HT1080 (cell line): ENCODE measurements at places on chromosomes 4 and X.

DNA sequence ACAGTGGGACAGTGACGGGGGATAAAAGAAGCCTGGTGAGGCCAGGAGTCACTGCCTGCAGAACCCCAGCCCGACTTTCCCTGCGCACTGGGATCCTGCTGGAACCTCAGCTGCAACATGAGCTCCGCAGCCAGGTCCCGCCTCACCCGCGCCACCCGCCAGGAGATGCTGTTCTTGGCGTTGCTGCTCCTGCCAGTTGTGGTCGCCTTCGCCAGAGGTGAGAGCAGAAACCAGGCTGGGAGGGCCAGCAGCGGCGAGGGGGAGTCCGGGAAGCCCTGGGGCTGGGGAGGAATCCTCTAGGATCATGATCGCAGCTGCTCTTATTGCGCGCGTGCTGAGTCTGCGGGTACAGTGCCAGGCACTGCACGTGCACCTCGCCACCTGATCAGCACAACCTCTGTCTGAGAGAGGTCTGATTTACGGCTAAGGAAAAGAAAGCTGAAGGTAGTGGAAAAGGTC lies at the start of gene PF4V1:
Gene PF4V1, plus strand, starts transcription at position 51 of the 459 bp plus-strand sequence. Its CDS starts 67 bp downstream, at position 118.
- DNase-seq = no peak

DNA sequence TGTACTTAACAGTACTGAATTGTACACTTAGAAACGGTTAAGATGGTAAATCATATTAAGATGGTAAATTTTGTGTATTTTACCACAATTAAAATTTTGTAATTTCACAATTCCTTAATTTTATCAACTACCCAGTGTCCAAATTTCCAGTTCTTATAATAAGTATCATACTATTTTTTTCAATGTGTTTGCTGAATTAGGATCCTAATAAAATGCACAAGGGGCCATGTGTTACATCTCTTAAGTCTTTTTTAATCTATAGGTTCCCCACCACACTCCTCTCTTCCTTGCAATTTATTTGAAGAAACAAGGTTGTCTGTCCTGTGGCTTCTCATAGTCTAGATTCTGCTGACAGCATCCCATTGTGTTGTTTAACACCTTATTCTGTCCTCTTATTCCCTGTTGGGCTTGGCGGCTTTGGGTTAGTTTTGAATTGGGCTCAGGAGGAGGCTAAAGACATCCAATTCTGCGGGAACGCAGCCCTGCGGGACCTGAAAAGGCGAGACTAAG lies 533 bp upstream of the SYAP1 start:
- DNase-seq = no peak

DNA sequence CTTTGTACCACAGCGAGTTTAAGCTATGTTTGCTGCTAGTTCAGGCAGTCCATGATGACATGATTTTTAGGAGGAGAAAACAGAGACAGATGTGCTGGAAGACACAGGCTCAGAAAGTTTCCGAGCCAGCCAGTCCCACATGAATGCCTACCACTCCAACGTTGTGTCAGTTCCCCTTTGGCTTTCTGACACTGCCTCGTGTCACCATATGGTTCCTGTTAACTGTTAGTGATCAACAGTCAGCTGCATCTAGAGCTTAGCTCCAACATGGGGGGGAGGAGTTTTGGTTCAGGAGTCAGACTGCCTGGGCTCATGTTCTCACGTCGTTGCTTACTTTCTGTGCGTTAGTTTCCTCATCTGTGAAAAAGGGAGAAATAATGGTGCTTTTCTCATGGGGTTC lies 343.7 kb downstream of the MID1IP1 start:
- DNase-seq = no peak

DNA sequence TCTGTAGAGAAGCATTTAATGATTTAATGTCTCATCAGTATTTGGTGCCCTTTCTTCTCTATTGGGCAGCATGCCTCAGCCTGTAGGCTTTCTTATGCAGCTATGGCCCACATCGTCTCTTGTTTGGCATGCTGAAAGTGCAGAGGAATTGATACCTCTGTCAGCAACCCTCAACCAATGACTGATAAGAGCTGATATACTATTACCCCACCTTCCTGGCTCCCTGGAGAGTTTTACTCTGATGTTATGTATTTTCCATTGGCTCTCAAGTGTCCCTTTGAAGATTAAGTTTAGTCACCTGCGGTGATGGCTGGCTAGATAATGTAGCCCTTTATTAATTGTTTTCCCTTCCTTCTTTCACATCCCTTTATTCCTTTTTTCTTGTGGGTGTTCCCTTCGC lies 41.2 kb upstream of the PDHA2 start:
- DNase-seq = no peak

DNA sequence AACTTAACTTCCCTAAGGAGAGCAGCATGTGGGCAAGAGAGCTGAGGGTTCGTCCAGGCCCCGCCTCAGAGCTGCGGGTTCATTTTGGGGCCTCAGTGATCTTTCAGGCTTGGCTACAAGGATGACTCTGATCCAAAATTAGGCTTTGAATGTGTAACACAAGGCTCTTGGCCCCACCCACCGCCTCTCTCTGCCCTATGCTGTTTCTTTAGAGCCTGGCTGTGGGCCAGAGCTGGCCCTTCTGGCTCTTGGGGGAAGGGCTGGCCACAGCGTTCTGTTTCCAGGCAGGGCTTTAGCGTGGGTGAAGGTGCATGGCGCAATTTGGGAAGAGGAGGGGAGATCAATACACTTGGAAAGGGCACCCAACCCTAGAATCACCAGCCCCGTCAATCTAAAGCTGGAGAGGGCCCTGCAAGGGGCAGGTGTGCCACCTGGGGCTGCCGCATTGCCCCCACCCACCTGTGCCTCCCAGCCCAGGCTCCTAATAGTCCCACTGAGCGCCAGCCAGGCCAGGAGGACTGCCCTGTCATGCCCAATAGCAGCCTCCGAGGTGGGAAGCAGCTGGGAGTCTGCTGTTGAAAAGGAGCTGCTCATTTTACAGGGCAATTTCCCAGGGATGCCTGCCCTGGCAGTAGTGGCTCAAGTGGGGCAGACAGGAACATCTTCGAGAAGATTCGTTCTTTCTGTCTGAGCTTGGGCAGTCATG lies 84.5 kb upstream of the MAML3 start:
- DNase-seq = no peak

DNA sequence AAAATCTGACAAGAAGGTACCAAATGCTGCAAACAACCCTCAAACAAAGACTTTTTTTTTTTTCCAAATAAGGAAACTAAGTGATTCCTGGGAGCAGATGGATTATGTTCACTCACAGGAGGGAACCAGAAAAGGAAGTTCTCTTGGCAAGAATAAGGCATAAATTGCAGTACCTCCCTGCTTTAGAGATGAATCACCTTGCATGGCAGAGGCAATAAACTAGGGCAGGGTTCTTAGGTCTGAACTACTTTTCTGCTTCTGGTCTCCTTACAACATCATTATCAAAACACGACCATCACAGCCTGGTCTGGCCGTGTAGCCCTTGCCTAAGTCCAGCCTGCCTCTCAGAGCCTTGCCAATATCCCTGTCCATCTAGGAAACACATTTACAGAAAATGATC lies 6.3 kb downstream of the TMEM31 start:
- peak; percentile 78 for DNase-seq

DNA sequence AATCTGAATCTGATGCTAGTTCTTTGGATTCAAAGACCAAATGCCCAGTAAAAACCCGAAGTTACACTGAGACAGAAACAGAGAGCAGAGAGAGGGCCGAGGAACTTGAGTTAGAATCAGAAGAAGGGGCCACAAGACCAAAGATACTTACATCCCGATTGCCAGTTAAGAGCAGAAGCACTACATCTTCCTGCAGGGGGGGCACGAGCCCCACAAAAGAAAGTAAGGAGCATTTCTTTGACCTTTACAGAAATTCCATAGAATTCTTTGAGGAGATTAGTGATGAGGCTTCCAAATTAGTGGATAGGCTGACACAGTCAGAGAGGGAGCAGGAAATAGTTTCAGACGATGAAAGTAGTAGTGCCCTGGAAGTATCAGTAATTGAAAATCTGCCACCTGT lies 309.3 kb downstream of the ANK2 start:
- peak; percentile 20 for DNase-seq

DNA sequence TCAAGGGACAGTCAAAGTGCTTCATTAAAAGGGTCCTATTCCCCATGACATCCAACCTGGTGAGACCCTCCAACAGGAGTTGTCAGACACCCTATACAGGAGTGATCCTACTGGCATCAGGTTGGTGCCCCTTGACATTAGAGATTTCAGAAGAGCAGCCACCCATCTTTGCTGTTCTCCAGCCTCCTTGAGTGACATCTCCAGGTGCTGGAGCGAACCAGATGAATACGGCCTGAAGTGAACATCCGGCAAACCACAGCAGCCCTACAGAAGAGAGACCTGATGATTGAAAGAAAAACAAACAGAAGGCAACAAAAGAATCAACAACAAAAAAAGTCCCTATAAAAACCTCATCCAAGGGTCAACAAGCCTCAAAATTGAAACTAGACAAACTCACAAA lies 146.1 kb upstream of the PBDC1 start:
- DNase-seq = no peak

DNA sequence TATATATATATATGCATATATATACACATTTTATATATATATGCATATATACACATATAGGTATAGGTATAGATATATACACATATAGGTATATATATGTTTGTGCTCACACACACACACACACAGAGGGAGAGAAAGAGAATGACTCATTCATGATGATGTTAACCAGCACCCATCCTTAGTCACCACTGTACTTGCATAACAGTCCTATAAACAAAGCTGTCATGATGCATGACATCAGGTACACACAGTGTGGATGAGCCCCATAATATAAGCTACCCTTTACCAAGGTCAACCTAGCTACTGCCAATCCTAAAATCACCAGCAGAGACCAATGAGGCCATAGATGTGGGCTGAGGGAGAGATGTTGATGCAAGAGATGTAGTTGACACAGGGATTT lies 1408.0 kb downstream of the RAPGEF2 start:
- peak; percentile 81 for DNase-seq

GRCh38 chrX:17820100-17820499 lies 41.0 kb downstream of the RAI2 start:
- no peak for DNase-seq

DNA sequence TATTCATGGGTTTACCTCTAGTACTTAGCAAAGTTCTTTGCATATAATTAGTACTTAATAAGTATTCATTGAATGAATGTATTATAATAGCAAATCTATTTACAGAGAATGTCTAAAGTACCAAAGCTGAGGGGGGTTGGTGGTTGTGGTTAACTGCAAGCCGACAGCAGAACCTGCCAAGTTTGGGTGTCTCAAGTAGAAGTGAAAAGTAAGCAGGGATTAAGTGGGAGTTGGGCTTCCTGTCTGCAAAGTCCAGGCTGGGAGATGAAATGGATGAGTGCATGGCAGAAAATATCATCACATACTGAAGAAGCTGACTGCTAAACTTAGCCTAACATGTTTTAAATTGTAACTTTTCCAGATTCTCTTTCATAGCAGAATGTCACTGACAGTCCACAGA lies 169.6 kb downstream of the CAMK2D start:
- peak; percentile 47 for DNase-seq

- peak; percentile 95 for DNase-seq
These were observed 131.9 kb downstream of the FHIP1A start for GRCh38 chr4:151540728-151541388.

- peak; percentile 6 for DNase-seq
These were observed 142.1 kb upstream of the FTHL17 start for GRCh38 chrX:31213941-31214340.

DNA sequence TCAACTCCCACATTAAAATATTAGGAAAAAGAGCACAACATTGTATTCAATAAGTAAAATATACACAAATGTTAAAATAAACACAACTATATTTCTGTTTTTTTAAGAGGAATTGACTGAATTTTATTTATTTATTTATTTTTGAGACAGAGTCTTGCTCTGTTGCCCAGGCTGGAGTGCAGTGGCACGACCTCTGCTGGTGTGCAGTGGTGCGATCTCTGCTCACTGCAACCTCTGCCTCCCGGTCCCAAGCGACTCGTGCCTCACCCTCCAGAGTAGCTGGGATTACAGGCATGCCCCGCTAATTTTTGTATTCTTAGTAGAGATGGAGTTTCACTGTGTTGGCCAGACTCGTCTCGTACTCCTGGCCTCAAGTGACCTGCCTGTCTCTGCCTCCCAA lies 31.4 kb downstream of the TEX13A start:
- no peak for DNase-seq

GRCh38 chrX:131477498-131477897 lies 66.4 kb upstream of the OR13H1 start:
- no peak for DNase-seq

- DNase-seq = peak; percentile 16
These were observed 92.0 kb upstream of the PRDX4 start for GRCh38 chrX:23575281-23575680.

- DNase-seq = no peak
These were observed 181.0 kb downstream of the DCTD start for GRCh38 chr4:182736207-182736606.

- DNase-seq = peak; percentile 40
These were observed 962.6 kb downstream of the PCDH7 start for GRCh38 chr4:31682796-31683195.

- DNase-seq = no peak
These were observed 7.1 kb upstream of the SLAIN2 start for GRCh38 chr4:48334236-48334635.

GRCh38 chr4:9927341-9928007 lies 93.8 kb downstream of the SLC2A9 start:
- no peak for DNase-seq

DNA sequence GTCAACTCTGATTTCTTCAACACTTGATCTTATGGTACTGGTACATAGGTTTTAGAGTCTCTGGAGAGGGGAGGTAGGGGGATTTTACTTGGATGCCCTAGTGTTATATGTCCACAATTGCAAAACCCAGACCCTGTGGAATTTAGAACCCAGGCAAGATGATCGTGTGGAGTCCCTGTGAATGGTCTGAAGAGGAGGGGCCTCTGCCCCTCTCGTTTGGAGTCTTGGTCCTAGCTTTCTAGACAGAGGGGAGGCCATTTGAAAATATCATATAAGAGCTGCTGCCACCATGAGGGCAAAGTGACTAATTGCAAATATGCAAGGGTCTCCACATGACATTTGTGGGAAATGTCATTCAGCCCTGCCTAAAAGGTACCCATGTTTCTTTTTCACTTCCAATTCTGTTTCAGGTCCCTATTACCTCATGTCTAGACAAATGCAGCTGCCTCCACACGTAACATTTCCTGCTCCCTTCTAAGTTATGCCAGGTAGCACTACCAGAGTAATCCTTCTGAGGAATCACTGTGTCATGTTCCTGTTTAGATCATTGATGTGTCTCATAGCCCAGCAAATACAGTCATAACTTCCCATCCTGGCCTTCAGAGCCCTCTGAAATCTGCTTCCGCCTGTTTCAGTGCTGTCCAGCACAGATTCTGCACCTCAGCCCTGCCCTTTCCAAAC lies 126.8 kb downstream of the KLHL8 start:
- peak; percentile 77 for DNase-seq

- DNase-seq = no peak
These were observed 12.0 kb downstream of the P2RY10 start for GRCh38 chrX:78957049-78957767.
